Umbilical cord (tissue), 2 donors: ENCODE measurements at places on chromosomes 1 and 21.

- DNase-seq, result peak; percentile 87
Observed at GRCh38 chr21:44299458-44300261, at the start of gene PFKL. PFKL (plus strand) TSS chr21:44300053; CDS start chr21:44300106, 53 bp downstream.

- no peak for DNase-seq
Observed at GRCh38 chr1:172452536-172453152, 8.8 kb upstream of the PIGC start.

GRCh38 chr21:18603261-18603660 lies 199.7 kb upstream of the TMPRSS15 start:
- DNase-seq, result no peak

DNA sequence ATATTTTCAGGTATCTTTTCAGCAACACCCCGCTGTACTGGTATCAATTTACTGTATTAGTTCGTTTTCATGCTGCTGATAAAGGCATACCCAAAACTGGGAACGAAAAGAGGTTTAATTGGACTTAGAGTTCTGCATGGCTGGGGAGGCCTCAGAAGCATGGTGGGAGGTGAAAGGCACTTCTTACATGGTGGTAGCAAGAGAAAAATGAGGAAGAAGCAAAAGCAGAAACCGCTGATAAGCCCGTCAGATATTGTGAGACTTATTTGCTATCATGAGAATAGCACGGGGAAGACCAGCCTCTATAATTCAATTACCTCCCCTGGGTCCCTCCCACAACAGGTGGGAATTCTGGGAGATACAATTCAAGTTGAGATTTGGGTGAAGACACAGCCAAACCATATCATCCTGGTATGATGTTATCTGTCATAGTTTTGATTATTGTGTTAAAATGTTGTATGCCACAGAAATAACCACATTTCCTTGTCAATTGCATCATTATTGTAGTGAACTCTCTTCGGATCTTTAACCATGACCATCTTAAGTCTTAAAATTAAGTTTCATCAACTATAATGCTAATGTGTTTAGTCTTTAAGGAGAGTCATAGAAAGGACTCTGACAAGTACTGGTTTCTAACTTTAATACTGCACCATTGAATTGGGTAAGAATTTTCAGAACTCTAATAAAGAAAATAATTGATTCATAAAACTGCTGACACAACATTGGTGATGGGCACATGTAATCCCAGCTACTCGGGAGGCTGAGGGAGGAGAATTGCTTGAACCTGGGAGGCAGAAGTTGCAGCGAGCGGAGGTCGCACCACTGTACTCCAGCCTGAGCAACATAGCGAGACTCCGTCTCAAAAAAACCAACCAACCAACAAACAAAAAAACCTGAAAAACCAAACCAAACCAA lies 58.2 kb downstream of the TBX19 start:
- no peak for DNase-seq
